ENCODE measurements at places on chromosomes 5 and 9. TPM values are rescaled to one million over a fixed set of nuclear protein-coding genes. Genes with fewer than 3 reads are reported as not detected.

The DPYSL3 gene
- total RNA-seq, result 312 TPM

The PCDHB13 gene
- not detected for total RNA-seq

The BHMT2 gene
- not detected for total RNA-seq

The COL15A1 gene
- not detected for total RNA-seq

The CATSPER3 gene
- total RNA-seq, result not detected

The ALDOB gene
- not detected for total RNA-seq

The PCDHB12 gene
- total RNA-seq, result not detected

The CCDC171 gene
- total RNA-seq, result 1.1 TPM

The GRHPR gene
- 170 TPM for total RNA-seq

The HTR4 gene
- not detected for total RNA-seq

The TAS2R1 gene
- total RNA-seq, result not detected

The VCAN gene
- total RNA-seq, result 85.8 TPM

The FYB1 gene
- total RNA-seq, result not detected

The SLC6A18 gene
- total RNA-seq, result not detected

The LEAP2 gene
- total RNA-seq, result 0.94 TPM

The NUTM2F gene
- total RNA-seq, result not detected

The PALM2AKAP2 gene
- 1.1 TPM for total RNA-seq

The OR5C1 gene
- not detected for total RNA-seq

The OLFM1 gene
- total RNA-seq, result 58.2 TPM

The GABRG2 gene
- total RNA-seq, result 0.73 TPM

The NME5 gene
- 0.44 TPM for total RNA-seq

The MVB12B gene
- 7.2 TPM for total RNA-seq

The CCDC180 gene
- 6.2 TPM for total RNA-seq

The NSG2 gene
- total RNA-seq, result 1.7 TPM

The ROR2 gene
- 19.4 TPM for total RNA-seq

The CTSV gene
- total RNA-seq, result 50.5 TPM

The SURF1 gene
- total RNA-seq, result 31.8 TPM

The TMEM215 gene
- total RNA-seq, result 0.10 TPM

The GPR151 gene
- total RNA-seq, result 0.07 TPM

The PAM gene
- total RNA-seq, result 33.9 TPM

The INSL4 gene
- not detected for total RNA-seq

The SLC45A2 gene
- not detected for total RNA-seq

The CARTPT gene
- not detected for total RNA-seq

The CA9 gene
- not detected for total RNA-seq

The C5orf52 gene
- not detected for total RNA-seq

The S100Z gene
- total RNA-seq, result 1.6 TPM

The KIF4B gene
- 0.03 TPM for total RNA-seq

The PPP2R2B gene
- total RNA-seq, result 75.5 TPM

The IFNA21 gene
- total RNA-seq, result not detected

The SH3TC2 gene
- 0.07 TPM for total RNA-seq

The LCN9 gene
- total RNA-seq, result 0.44 TPM

The C9 gene
- total RNA-seq, result not detected

The FOXD4L4 gene
- not detected for total RNA-seq

The GABRA1 gene
- total RNA-seq, result 1.4 TPM

The SIT1 gene
- total RNA-seq, result 0.69 TPM

The CD274 gene
- total RNA-seq, result 0.26 TPM

The ANGPTL2 gene
- 8.3 TPM for total RNA-seq

The PROB1 gene
- 1.7 TPM for total RNA-seq

The GABRP gene
- 2.2 TPM for total RNA-seq

The LURAP1L gene
- 1.7 TPM for total RNA-seq

The MXD3 gene
- total RNA-seq, result 26.4 TPM

The DCTN3 gene
- total RNA-seq, result 23.6 TPM

The IL31RA gene
- not detected for total RNA-seq

The SEMA6A gene
- total RNA-seq, result 207 TPM

The IFNA13 gene
- total RNA-seq, result not detected

The GALNT12 gene
- total RNA-seq, result 11.4 TPM

The DCANP1 gene
- not detected for total RNA-seq

The CHSY3 gene
- total RNA-seq, result 1.1 TPM

The CDC25C gene
- total RNA-seq, result 38.7 TPM

The RNF145 gene
- total RNA-seq, result 22.4 TPM
